ENCODE measurements at places on chromosomes 3 and 15.

DNA sequence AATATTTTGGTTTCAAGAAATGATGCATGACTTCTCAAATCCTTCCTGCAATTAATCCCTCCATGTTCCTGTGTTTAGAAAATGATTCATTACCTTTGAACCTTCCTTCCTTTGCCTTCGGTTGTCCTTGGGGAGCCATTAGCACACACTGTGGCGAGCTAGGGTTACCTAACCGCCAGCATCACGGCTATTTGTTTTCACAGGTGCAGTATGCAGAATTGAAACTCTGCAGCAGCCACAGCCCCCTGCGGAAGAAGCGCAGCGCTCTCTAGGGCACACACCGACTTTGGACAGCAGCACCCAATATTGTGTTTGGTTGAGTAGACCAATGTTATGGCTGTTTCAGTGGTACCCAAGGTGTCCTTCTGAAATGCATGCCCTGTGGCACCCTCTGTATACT lies 247.4 kb downstream of the MCTP2 start:
- DNase-seq, result no peak

DNA sequence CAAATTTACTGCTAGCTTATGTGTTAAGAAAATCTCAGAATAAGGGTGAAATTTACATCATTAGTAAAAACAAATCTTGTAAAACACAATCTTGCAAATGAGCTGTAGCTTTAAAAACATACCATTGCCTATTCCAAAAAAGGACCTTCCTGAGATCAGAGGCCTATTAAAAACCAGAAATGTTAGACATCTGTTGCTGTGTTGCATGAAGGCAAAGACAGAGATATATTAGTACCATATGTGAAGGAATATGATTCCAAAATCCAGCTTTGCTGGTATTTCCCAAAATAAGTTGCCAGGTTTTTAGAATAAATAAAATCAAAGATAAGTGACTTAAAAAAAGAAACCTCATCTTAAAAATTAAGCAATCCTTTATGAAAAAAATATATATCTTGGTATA lies 504.1 kb upstream of the CDIN1 start:
- DNase-seq, result no peak

GRCh38 chr3:109882144-109882543 lies 544.8 kb upstream of the DPPA4 start:
- DNase-seq, result no peak

- DNase-seq, result no peak
Observed at GRCh38 chr3:63961891-63962290, 49.7 kb upstream of the SCAANT1 start.

DNA sequence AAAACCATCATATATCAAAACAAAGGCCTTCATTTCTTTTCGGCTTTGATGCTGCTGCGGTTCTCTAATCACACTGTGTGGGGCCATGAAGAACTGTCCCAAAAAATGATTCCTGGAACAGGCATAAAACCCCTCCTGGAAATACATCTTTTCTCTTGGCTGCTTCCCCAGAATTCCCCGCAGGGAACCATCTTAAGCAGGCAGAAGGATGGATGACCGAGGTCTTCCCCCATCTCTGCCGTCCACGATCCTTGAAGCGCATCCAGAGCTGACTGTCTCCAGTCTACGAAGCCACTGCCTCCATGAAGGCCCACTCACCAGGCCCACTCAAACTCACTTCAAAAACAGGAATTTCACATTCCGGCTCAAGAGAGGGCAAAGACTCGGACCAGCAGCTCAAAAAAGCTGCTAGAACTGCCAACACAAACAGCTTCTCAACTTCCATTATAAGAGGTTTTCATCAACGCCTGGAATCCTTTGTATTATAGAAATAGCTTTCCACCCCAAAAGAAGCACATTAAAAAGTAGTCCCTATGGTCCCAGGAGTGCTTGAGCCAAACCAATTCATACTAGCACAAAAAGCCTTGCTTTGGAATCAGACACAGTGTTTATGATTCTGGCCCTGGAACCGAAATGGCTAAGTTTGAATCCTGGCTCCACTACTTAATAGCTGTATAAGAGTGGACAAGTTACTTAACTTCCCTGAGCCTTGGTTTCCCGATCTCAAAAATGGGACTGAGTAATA lies 487.5 kb upstream of the WNT5A start:
- no peak for DNase-seq

DNA sequence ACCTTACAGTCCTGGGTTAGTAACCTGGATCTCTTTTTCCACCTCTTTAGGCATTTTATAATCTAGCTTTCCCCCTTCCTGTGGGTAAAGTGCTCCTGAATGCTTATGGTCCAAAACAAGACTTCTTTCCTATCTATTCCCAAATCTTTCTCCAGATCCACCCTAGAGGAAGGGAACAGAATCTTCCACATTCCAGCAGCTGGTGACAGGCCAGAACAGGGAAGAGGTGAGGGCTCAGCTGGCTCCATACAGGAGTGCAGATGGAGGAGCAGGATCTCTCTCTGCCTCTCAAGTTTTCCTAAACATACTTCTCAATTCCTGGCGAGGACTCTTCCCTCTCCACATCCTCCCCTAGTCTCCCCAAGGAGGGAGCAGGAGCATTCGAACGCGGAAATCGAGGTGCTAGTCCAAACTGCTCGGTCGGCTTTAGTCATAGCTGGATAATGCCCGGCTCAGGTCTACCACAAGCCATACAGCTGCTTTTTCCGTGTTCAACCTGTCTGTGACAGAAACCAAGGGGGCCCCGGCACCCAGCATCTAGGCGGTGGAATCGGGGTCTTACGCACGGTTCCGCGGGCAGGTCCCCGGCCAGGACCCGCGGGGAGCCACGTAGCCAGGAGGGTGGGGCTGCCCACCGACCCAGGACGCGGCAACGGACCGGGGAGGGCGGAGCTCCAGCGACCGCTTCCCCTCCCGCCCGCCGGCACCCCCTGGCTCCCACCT lies 4.0 kb downstream of the RASSF1 start:
- DNase-seq, result no peak

DNA sequence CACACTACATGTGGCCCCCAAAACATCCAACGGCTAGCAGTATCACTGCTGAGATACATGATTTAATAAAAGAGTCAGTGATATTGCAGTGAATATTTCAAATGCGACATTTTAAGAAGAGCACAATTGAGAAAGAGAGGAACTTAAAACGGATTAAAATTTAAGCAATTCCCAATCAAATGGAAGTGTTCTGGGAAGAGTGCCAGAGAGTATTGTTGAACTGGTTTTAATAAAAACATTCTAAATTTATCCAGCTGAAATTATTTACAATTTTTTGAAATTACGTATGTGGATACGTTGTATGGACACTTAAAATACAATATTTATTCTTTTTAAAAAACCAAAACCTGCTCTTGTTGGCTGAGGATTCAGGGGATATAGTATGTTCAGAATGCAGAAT lies 117.7 kb downstream of the C3orf38 start:
- DNase-seq, result no peak

GRCh38 chr3:196159526-196159925 lies 51.7 kb downstream of the ZDHHC19 start:
- no peak for DNase-seq

GRCh38 chr3:109195815-109196214 lies 59.3 kb downstream of the C3orf85 start:
- no peak for DNase-seq

DNA sequence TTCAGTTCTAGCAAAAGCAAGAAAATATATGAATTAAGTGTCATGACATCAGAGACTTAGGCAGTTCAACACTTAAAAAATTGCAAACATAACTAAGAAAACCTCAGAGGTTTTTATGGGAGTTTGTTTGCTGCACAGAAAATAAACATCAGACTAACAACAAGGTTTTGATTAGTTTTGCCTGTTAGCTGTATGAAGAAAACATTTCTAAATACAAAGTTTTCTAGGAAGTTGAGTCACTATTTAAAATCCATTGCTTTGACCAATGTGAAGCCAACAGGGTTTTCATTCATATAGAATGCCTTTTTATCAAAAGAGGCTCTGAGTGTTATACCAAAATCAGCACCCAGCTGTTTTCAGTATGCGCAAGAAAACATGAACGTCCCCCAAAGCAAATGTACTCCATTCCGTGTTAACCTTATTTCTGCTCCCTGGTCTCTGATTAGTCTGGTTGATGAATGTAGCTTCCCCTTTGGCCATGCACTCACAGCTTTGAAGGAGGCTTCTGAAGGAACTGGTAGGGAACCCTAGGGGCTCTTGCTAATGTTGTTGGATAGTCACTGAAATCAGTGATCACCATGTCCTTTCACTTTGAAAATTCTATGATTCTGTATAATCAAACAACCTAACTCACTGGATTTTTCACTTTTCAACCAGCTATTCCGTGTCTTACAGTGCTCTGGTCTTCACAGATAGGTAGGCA lies 89.6 kb upstream of the TSEN2 start:
- no peak for DNase-seq

DNA sequence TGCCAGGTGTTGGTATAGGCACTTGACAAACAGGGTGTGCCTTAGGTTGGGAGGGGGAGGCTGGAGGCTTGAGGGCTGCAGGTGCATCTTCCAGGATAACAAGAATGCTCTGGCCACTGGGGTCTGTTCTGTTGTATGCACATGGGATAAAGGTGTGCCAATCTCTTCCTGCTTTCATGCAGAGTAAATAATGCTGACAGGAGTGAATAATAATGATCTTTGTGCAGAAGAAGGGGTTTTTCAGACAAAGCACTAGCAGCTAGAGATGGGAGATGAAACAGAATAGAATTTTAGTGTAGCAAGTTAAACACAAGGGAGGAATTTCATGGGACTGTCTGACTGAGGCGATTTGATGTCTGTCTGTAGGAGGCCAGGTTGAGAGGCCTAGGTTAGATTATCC lies 1.9 kb upstream of the ROPN1 start:
- DNase-seq, result no peak

Measured in stimulated activated CD8-positive, alpha-beta memory T cell treated with anti-CD3 and anti-CD28 coated beads, Interleukin-15, amount 100 ng/mL, for 24 hours (primary cell).